ENCODE measurements at places on chromosomes 1 and 21. TPM values are rescaled to one million over a fixed set of nuclear protein-coding genes. Genes with fewer than 3 reads are reported as not detected.

Gene ADAMTS5
- not detected for polyA plus RNA-seq

Gene CCDC181
- not detected for polyA plus RNA-seq

Gene MTARC1
- 1.6 TPM for polyA plus RNA-seq

Gene TNFRSF9
- polyA plus RNA-seq, result not detected

Gene CSF1
- polyA plus RNA-seq, result 0.18 TPM

Gene ETV3L
- polyA plus RNA-seq, result not detected

Gene VCAM1
- not detected for polyA plus RNA-seq

Gene SEC16B
- not detected for polyA plus RNA-seq

Gene ATP1A2
- polyA plus RNA-seq, result not detected

Gene FAM89A
- polyA plus RNA-seq, result 6.9 TPM

Gene VN1R5
- not detected for polyA plus RNA-seq

Gene AMY2A
- polyA plus RNA-seq, result not detected

Gene RIMKLA
- not detected for polyA plus RNA-seq

Gene SPOCD1
- not detected for polyA plus RNA-seq

Gene MPL
- not detected for polyA plus RNA-seq

Gene OR2G6
- not detected for polyA plus RNA-seq

Gene FLG2
- polyA plus RNA-seq, result not detected

Gene FCAMR
- polyA plus RNA-seq, result not detected

Gene PSMB2
- polyA plus RNA-seq, result 77.3 TPM

Gene GJA9
- not detected for polyA plus RNA-seq

Gene CD1E
- polyA plus RNA-seq, result not detected

Gene MNDA
- polyA plus RNA-seq, result 25.4 TPM

Gene PLA2G2C
- not detected for polyA plus RNA-seq

Gene RHD
- 0.19 TPM for polyA plus RNA-seq

Gene REG4
- polyA plus RNA-seq, result not detected

Gene GPR25
- 41.1 TPM for polyA plus RNA-seq

Gene CELA3B
- not detected for polyA plus RNA-seq

Gene FCRL4
- 0.06 TPM for polyA plus RNA-seq

Measured in IgD-negative memory B cell (primary cell).